Inflammatory macrophage (primary cell): ENCODE measurements at places on chromosomes 2 and 18.

GRCh38 chr2:45614871-45615415 is 3.9 kb upstream of the SRBD1 start:
- no peak for DNase-seq

GRCh38 chr2:191488135-191488534 is 189.8 kb upstream of the NABP1 start:
- no peak for DNase-seq

- DNase-seq: no peak
Measured at GRCh38 chr2:69087912-69088240, 74.9 kb downstream of the ANTXR1 start.

DNA sequence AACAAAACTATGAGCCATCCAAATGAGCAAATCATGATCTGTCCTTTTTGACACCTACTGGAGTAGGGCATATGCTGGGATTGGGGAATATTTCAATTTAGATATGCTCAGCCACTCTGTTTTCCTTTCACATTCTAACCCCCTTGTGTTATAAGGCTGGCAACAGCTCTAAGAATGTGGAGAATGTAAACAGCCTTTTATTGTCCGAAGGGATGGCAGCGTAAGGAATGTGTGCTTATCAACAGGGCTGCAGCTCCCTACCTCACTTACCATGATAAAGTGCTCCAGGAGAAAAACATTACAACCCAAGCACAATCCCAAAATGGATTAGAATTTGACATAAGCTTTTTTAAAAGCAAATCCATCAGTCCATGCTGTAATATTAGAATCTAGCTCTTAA is 2.2 kb downstream of the NXPH2 start:
- DNase-seq: no peak

DNA sequence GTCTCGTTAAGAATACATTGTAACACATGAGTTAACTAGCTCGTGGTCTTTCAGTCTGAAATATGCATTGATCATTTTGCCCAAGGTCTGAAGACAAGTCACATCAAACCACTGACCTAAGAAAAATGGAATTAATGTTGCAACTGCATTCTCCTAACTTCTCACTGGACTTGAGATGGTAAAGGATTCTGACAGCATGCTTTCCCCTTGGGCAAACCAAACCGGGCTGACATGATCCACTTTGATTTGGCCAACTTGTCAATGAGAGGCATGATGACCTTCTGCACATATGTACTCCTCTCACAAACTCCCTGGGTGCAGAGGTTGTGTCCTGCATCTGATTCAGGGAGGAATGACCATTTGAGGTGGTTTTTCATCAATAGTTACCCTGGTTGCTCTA is 1982.5 kb upstream of the PIK3C3 start:
- DNase-seq: no peak

DNA sequence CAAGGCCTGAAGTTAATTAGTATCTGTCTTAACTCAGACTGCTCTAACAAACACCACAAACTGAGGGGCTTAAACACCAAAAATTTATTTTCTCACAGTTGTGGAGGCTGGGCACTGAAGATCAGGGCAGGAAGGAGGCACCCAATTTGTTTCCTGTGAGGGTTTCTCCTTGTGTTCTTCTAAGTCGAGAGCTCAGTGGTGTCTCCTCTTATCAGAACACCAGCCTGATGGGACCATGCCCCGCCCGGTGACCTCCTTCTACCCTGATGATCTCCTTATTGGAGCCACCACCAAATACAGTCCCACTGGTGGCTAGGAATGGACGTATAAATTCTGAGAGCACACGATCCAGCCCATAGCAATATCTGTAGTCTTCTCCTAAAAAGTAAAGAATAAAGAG is 20.5 kb downstream of the TMEM18 start:
- DNase-seq: no peak

- DNase-seq: no peak
Measured at GRCh38 chr18:11271954-11272353, 122.6 kb upstream of the PIEZO2 start.

GRCh38 chr2:239046822-239047221 is 198.9 kb downstream of the TWIST2 start:
- DNase-seq: no peak

DNA sequence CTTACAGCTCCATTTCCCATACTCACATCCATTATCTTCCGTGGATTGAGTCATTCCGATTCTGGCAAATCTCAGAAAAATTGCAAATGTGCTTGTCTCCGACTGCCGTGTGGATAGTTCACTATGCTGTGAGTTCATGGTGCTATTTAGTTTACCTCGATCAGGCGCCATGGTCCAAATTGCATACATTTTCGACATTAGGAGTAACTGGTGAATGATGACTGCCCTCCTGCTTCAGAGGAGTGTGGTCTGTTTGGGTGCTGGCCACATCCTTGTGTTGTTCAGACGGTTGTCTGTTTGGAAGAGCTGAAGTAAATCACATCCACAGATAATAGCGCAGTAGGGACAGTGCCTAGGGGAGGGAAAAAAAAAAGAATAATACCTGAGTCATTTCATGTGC is 439.5 kb downstream of the ZNF516 start:
- no peak for DNase-seq
